HTR-8/SVneo (cell line): ENCODE measurements at places on chromosomes 6 and 20.

- no peak for DNase-seq
Observed at GRCh38 chr6:98215531-98215930, 618.8 kb upstream of the POU3F2 start.

DNA sequence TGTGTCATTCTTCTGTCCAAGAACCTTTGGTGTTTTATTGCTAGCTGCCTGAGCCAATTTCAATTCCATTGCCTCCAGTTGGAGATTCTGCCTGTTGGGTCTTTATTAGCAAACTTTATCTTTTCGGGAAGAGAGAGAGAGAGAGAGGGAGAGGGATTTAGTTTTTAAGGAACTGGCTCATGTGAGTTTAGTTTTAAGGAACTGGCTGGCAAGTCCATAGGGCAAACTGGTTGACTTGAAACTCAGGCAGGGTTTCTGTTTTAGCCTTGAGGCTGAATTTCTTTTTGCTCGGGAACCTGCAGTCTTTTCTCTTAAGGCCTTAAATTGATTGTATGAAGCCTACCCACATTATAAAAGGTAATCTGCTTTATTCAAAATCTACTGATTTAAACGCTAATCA is 23.0 kb downstream of the BCKDHB start:
- DNase-seq: no peak

- no peak for DNase-seq
Observed at GRCh38 chr6:134175532-134176263, 123.3 kb upstream of the SLC2A12 start.

- DNase-seq: no peak
Observed at GRCh38 chr20:11376998-11377397, 540.7 kb upstream of the BTBD3 start.

DNA sequence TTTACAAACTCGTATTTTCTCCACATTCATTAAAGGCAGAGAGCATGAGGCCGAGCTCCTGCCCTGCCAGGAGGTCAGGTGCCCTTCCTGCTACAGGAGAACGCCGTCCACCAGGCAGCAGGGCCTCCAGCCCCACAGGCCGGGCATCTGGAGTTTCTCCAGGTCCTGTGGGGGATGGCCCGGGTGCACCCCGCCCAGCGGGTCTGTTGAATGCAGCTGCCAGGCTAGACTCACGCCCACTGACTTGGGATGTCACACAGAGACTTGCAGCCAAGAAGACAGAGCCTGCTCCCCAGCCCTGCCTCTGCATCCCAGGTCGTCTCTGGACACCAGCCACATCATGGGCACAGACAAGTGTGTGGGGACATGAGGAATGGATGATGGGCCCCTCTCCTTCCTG is 376.4 kb downstream of the CDH4 start:
- no peak for DNase-seq

DNA sequence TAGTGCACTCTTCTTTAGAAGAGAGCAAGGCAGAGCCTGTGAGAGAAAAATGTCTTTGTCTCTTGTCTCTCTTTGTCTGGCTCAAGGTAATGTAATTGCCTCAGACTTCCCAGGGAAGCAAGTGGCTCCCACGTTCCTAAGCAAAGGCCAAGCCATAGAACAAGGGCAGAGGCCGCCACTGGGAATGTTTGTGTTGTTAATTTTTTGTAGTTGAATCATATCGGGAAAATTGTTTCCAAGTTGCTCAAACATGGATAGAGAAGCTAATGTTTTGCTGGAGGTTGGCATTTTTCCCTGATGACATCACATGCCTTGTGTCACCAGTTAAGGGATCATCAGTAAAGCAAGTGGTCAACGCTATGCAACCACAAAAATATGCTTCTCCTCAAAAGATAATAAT is 211.5 kb upstream of the FOXA2 start:
- DNase-seq: peak; percentile 54

DNA sequence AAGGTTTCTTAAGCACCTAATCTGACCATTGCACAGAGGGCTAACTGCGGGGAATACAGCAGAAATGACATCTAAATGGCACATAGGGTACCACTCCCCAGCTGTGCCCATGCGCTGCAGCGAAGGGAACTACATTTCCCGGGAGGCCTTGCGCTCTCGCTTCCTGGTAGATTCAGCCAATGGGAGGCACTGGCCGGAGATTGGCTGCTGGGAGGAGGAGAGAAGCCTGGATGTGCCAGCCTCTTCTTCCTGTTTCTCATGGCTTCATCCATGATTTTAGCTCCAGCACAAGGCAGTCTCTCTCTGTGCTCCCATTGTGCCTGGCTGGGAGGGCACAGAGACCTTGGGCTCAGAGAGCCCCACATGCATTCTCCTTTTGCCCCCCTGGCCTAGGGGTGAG is 101.7 kb upstream of the FOXA2 start:
- peak; percentile 37 for DNase-seq

GRCh38 chr6:161227004-161227960 is 46.6 kb downstream of the AGPAT4 start:
- DNase-seq: no peak

- no peak for DNase-seq
Observed at GRCh38 chr6:30074331-30075093, 1.1 kb downstream of the RNF39 start.
